ENCODE measurements at places on chromosomes 3 and 15.

DNA sequence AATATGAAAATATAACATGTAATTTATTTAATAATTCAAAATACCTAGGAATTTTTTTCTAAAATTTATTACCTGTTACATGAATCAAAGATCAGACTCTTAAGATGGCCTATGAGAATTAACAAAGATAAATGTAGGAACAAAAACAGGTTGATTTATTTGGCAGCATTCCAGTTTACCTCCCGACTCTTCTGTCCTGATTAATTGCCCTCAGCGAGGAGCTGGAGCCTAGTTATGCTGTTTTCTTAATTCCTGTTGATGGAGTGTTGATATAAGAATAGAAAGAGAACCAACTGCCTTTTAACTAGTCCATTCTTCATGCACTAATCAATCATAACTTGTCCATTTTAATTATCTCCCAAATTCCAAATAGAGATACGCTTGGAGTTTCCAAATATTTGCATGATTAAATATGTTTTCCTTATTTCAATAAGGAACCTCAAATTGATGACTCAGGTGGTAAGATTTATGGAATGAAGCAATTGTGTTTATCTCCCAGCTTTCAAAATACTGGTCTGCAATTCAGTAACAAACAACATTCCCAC is 10.6 kb upstream of the CPB1 start:
- DNase-seq: no peak

- no peak for DNase-seq
Observed at GRCh38 chr15:76177491-76178040, 117.8 kb downstream of the TMEM266 start.

DNA sequence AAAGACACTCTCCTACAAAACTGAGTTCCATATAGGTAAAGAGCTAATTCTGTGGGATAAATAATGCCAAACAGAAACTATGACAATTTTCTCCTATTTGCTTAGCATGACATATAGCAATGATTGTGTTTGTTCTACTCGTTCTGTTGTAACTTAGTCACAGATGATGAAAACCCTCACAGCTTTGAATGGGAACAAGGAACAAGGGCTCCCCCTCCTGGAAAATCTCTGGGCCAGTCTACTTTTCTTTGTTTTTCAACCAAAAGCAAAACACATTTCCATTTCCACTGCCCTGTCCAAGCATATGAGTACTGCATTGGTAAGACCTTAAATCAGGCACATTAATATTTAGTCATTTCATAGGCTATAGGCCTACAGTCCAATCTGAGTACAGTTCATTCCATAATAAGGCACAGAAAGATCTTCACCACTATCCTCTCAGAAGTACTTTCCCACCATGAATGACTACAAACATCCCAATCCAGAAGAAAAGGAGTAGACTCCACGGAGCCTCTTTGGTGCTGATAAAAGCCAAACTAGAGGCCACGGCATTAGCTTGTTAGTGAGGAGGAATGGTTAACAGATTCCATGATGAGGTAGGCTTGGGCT is 67.1 kb downstream of the ATP8B4 start:
- peak; percentile 9 for DNase-seq

GRCh38 chr3:87798567-87798947 is 260.2 kb downstream of the CGGBP1 start:
- no peak for DNase-seq

DNA sequence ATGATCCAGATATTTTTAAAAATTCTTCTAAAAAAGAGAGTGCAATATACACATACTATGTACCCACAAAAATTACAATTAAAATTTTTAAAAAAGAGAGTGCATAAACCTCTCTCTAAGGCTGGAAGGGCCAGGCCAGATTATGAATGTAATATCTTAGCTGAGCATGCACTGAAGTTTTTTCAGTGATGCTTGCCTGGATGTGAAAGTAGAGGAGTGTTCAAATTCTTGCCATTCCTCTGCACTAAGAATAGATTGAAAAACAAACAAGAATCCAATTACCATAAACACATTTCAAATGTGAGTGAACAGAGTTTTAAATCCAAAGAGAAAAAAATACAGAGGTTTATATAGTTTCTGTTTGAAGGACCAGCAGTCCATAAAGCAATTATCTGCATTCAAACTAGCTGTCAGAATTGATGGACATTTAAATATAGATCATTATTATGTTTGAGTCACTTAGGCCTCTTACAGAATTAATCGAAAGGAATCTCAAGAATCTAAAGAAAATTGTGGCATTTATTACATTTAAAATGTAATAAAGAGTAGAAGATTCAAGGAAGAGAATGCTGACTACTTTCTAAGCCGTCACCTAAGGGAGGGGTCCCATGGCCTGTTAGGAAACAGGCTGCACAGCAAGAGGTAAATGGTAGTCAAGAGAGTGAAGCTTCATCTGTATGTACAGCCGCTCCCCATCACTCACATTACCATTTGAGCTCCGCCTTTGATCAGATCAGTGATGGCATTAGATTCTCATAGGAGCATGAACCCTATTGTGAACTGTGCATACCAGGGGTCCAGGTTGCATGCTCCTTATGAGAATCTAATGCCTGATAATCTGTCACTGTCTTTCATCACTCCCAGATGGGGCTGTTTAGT is 159.3 kb upstream of the MDFIC2 start:
- no peak for DNase-seq

All from GDM1 (cell line).